ENCODE measurements at places on chromosomes 11 and 22.

GRCh38 chr11:130383344-130384211 is 44.8 kb downstream of the ADAMTS8 start:
- DNase-seq, result no peak

DNA sequence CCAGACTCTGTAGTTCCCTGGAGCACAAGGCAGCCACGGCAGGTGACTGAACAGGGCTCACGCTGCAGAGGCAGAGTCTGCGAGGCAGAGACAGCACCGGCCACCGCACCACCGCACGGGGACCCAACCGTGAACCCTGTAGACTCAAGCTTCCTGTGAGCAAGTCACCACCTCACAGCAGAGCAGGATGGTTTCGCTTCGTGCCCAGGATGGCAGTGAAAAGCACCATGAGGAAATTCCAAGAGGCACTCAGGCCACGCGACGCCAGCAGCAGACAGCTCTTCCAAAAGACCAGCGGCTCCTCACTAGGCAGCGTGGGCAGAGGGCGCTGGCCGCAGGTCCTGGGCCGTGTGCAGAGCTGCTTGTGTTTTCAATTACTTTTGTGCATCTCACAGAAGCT is 24.5 kb downstream of the BRD1 start:
- no peak for DNase-seq

DNA sequence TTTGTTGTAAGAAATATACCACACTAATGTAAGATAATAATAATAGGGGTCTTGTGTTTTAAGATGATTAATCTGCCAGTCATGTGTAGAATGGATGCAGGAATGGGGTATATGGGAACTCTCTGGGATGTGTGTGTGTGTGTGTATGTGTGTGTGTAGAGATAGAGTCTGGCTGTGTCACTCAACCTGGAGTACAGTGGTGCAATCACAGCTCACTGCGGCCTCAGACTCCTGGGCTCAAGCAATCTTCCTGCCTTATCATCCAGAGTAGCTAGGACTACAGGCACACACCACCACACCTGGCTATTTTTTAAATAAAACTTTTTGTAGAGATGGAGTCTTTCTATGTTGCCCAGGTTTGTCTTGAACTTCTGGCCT is 11.5 kb upstream of the PANX1 start:
- no peak for DNase-seq

DNA sequence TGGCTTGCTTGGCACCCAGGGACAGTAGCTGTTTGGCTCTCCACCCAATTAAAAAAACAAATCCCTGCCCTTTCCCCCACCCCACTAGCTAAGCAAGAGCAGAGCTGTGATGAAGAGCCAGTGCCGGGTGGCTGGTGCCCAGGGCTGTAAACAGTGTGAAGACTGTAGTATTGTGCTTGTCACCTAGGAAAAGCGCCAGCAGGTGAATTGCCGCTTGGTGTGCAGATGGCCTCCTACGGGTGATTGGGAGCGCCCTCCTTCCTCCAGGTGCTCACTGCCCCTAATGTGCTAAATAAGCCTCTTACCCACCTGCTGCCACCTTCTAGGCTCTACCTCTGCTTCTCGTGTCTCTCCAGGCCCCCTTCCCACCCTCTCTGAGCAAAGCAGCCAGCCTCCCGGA is 18.4 kb upstream of the RAPSN start:
- no peak for DNase-seq

- no peak for DNase-seq
Measured at GRCh38 chr11:69367211-69367964, 73.4 kb downstream of the MYEOV start.

GRCh38 chr11:12390687-12391110 is 13.3 kb downstream of the PARVA start:
- DNase-seq, result no peak

- no peak for DNase-seq
Measured at GRCh38 chr11:46239801-46240061, 37.7 kb upstream of the CREB3L1 start.

GRCh38 chr11:66579017-66579606 is 10.7 kb upstream of the CTSF start:
- DNase-seq, result no peak

GRCh38 chr11:123212406-123212805 is 17.4 kb upstream of the CLMP start:
- no peak for DNase-seq

DNA sequence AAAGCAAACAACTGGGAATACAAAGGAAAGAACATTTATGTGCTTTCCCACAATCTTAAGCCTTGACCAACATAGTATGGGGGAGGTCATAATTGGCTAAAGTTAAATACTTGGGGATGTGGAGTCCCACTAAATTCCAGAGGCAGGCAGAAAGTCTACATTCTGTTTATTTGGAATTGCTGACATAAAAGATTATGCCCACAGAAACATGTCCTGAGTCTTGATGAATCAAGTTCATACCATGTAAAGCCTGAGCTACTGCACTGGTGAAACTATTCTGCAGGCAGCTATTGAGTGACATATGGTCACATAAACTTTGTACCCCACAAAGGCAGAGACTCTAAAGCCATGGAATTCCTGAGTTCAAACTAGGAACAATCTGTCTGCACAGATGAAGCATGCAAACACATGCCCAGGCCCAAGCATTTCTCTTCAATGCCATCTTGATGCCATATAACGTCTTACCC is 69.9 kb upstream of the CHRM4 start:
- no peak for DNase-seq

DNA sequence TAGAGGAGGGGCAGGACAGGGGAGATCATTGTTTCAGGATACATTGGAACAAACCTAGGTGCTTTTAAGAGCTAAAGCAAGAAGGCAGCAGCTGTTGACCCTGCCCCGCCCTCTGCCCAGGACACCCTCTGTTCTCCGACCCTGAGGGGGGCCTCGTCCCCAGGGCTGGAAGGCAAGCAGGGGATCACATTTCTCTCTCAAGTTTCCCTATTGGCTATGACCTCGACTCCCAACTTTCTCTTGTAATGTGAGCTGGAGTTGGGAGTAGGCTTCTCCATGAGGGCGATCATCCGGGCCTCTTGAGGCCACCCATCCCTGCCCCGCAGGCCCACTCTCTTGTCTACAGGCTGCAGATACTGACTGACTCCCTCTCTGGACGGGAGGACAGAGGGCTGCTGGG is 37.7 kb downstream of the DSCAML1 start:
- DNase-seq, result no peak

- DNase-seq, result no peak
Measured at GRCh38 chr11:405954-406795, 8.6 kb downstream of the SIGIRR start.

GRCh38 chr11:65574811-65575567 is 864 bp upstream of the EHBP1L1 start:
- no peak for DNase-seq

Data from SHP77 treated with DMSO at 0.1 percent for 48 hours (cell line).